Myocyte (in vitro differentiated cells): ENCODE measurements at places on chromosomes 16 and 17. TPM values are rescaled to one million over a fixed set of nuclear protein-coding genes. Genes with fewer than 3 reads are reported as not detected.

DNA sequence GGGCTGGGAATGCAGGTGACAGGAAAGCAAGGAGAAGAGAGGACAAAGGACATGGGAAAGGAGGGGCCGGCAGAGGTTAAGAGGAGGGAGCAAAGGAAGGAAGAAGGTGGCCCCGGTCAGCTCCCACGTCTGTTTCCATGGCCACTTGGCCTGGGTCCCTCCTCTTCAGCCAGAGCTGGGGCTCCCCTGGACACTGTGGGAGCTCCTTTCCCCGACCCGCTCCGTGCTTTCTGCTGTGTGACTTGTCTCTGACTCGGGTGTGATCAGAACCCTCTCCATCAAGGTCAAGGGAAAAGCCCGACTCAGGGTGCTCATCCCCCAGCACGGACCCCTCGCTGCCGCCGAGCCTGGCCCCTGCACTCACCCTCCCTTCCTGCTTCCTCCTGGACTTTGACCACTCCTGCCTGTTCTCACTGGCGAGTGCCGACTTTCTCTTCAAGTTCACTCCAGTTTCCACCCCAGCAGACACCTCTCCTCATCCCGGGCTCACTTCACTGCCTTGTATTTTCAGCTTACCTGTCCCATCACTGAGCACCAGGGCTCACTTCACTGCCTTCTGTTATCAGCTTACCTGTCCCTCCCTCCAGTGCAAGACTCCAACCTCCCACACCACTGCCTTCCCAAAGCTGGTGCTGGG lies 61.2 kb downstream of the MEAK7 start:
- no peak for DNase-seq

- DNase-seq: no peak
Measured at GRCh38 chr17:72145962-72146361, 25.1 kb downstream of the SOX9 start.

DNA sequence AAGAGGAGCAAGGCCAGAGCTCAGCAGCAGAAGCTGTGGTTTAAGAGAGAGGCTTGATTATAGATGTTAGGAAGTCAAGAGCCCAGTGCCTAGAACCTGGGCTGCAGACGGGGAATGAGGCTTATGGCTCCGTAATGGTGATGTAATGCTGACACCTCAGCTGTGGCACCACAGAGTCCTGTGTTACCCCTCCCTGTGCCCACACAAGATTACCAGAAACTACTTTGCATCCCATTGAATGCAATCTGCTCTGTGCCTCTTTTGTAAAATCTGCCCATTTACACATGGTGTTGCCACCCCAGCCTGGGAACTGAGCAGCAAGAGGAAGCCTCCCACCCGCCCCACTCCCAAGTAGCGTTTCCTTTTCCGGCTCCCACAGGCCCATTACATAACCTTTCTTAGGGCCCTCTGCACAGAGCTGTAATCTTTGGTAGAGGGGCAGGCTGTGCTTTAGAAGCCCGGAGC lies 57.0 kb downstream of the PITPNC1 start:
- DNase-seq: no peak

DNA sequence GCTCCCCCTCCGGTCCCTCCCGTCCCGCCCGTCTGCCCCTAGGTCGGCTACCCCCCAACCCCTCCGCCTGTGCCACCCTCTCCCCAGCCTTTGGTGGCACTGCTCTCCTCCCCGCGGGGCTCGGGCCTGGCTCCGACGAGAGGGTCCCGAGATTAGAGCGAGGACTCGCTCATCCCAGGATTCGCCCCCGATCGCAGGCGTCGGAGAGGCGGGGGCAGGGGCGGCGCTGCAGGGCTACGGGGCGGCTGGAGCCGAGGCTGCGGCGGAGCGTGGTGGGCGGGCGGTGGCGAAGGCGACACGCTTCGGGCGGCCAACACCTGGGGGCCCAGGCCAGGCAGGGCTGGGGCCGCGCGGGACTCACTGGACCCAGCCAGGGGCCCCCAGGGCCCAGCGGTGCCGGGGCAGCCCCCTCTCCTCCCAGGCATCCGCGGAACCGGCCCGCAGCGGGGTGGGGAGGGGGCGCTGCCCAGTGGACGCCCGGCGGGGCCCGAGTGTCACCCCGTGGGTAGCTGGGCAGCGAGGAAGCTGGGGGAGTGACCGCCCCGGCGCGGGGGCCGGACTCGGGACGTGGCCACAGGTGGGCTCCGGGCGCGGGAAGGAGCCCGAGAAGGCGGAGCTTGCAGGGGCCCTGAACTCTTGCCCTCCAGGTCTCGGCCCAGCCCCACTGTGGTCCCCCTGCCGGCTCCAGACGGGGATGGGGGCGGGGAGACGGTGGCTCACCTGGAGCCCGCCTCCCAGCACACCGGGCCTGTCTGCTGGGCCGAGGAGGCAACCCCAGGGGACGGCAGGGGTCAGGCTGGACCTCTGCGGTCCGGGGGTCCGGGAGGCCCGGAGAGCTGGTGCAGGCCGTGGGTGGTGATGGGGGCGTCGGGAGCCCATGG lies 1.5 kb downstream of the MGAT5B start:
- no peak for DNase-seq

DNA sequence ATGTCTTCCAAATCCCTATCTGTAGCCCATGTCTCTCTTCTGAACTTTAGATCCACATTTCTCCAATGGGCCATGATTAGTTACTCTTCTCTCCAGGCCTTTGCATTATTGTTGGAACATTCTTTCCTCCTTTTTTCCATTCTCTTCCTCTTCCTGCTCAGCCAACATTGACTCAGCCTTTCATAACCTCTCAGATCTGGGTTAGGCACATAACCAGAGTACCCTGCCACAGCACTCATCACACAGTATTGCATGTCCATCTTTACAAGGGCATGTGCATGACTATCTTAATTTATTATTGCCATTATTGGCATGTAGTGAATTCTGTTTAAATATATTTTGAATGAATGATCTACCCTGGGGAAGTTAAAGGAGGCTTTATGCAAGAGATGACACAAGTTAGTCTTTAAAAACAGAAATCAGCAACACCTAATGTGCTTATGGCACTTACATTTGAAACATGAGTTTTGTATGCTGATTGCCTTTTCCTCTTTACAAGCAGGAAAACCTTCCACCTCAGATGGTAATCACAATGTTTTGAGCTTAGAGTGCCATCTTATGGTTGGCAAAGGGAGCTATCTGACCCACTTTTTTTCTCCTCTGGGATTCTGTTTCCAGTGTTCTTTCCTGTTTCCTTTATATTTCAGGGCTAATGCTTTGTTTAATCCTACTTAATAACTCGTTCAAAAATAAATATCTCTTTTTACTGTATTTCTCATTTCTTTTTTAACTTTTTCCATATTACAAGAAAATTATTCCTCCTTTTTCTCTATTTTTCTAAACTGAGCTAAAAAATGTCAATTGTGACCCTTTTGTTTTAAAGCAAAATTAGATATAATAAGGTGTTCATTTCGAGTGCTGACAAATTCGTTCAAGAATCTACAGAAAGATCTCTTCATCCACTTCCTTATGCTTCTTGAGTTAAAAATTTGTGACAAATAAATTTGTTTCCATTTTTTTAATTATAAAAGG lies 151.0 kb upstream of the RBL2 start:
- peak; percentile 34 for DNase-seq

GRCh38 chr16:14418795-14419225 lies 211.2 kb downstream of the PARN start:
- DNase-seq: no peak

DNA sequence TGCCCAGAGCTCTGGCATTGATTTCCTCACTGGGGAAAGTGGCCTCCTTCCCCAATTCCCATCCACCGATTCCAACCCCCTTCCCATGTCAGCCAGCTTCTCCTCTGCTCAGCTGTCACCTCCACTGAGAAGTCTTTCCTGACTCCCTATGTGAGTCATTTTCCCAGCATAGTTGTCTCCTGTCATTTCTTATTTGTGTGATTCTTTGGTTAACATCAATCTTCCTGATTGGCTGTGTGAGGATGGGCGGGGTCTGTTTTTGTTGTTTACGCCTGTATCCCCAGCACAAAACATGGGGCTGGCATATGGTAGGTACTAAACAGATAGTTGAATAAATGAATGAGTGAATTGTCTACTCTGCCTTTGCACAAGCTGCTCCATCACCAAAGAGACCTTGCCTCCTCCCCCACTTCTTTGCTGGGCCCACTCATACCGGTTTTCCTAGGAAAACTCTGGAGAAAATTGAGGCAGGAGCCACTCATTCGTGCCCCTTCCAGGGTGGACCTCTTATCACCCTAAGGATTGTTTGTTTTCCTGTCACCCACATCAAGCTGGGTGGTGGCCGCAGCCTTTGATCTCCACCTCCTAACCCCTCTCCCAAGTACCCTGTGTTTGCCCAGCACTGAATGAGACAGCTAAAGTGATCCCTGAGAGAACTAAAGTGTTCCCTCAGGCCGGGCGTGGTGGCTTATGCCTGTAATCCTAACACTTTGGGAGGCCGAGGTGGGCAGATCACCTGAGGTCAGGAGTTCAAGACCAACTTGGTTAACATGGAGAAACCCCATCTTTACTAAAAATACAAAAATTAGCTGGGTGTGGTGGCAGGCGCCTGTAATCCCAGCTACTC lies 1.2 kb upstream of the GRB7 start:
- peak; percentile 39 for DNase-seq

- DNase-seq: no peak
Measured at GRCh38 chr17:35548208-35548810, 10.8 kb upstream of the SLFN12L start.

DNA sequence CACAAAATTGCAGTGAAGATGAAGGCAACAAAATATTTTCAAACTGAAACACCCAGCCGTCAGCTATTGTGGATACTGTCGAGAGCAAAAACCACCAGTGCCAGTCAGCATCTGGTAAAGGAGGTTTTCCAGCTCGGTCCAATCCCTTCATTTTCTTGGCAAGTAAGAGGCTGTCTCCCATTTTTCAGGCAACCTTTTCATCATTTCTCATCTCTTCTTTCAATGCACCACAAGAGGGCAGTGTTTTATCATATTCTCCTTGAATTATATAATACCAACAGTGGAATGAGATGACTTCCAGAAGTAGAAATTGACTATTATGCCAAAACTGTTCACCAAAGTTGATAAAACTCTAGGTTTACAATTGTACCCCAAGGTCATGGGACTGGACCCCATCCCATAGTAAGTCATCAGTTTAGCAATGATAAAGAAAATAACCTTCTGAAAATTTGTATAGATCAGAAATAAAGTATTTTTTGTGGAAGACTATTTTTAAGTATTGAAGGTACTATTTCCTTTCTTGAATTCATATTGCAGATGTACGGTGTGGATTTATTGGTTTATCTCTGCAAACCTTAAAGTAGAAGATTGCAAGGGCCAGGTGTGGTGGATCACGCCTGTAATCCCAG lies 16.8 kb downstream of the NQO1 start:
- peak; percentile 73 for DNase-seq

GRCh38 chr17:29982991-29983653 lies 41.7 kb downstream of the EFCAB5 start:
- no peak for DNase-seq

Gene KRTAP4-6
- not detected in 2 replicates for total RNA-seq

Gene KRTAP9-4
- total RNA-seq: not detected in 2 replicates

Gene ATP2A1
- 103 and 120 TPM in 2 replicates for total RNA-seq

Gene G6PC1
- total RNA-seq: not detected in 2 replicates

Gene ZNF778
- total RNA-seq: 14.6 and 20.0 TPM in 2 replicates

Gene SIRT7
- 19.2 and 20.3 TPM in 2 replicates for total RNA-seq

Gene ADCY7
- total RNA-seq: 12.7 and 24.4 TPM in 2 replicates
